ENCODE measurements at places on chromosomes 7 and 10. TPM values are rescaled to one million over a fixed set of nuclear protein-coding genes. Genes with fewer than 3 reads are reported as not detected.

LFNG gene
- 2.7 TPM for total RNA-seq

GRM8 gene
- total RNA-seq: not detected

HMX3 gene
- not detected for total RNA-seq

NCF1 gene
- total RNA-seq: not detected

MRPL43 gene
- 76.3 TPM for total RNA-seq

AEBP1 gene
- total RNA-seq: 165 TPM

CLCN1 gene
- not detected for total RNA-seq

A1CF gene
- not detected for total RNA-seq

POR gene
- total RNA-seq: 89.7 TPM

HTR5A gene
- not detected for total RNA-seq

APBB1IP gene
- 8.4 TPM for total RNA-seq

HMX2 gene
- not detected for total RNA-seq

NME8 gene
- total RNA-seq: not detected

OR2A42 gene
- not detected for total RNA-seq

CTAGE8 gene
- 0.10 TPM for total RNA-seq

PRPS1L1 gene
- not detected for total RNA-seq

MINDY4 gene
- 9.5 TPM for total RNA-seq

IKZF1 gene
- total RNA-seq: not detected

EIF4EBP2 gene
- 58.3 TPM for total RNA-seq

ADCYAP1R1 gene
- 0.69 TPM for total RNA-seq

MLXIPL gene
- not detected for total RNA-seq

OPN4 gene
- total RNA-seq: not detected

MMD2 gene
- total RNA-seq: not detected

SERPINE1 gene
- 408 TPM for total RNA-seq

FZD8 gene
- total RNA-seq: 2.4 TPM

LIPK gene
- total RNA-seq: not detected

GFRA1 gene
- 0.68 TPM for total RNA-seq

FAM171A1 gene
- total RNA-seq: 23.4 TPM

RHOBTB1 gene
- total RNA-seq: 8.9 TPM

BTBD16 gene
- total RNA-seq: not detected

LIPF gene
- total RNA-seq: not detected

NKX2-3 gene
- total RNA-seq: not detected

HOXA2 gene
- not detected for total RNA-seq

CYP2C18 gene
- total RNA-seq: not detected

SLC18A3 gene
- not detected for total RNA-seq
